ENCODE measurements at places on chromosomes 3 and 15. TPM values are rescaled to one million over a fixed set of nuclear protein-coding genes. Genes with fewer than 3 reads are reported as not detected.

- H3K27me3 ChIP-seq, result no peaks in the 10 kb centered on the region
- H3K4me1 ChIP-seq, result no peaks in the 10 kb centered on the region
- no peak overlapping the region for H3K27ac ChIP-seq
- no peaks in the 10 kb centered on the region for H3K36me3 ChIP-seq
- DNase-seq, result no peak
- H3K4me3 ChIP-seq, result no peak overlapping the region
These were observed 73.4 kb upstream of the TP63 start for GRCh38 chr3:189557824-189558223.

DNA sequence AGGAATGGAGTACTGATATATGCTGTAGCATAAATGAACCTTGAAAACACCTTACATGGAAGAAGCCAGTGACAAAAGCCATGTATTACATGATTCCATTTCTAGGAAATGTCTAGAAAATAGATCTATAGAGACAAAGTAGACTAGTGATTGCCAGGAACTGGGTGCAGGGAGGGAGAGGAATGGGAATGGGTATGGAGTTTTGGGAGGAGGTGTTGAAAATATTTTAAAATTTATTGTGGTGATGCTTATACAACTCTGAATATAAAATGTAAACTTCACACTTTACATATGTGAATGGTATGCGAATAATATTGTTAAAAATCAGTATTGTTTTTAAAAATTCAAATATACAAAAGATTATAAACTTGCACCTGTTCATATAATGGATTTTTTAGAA, 22.5 kb downstream of the ATP1B3 start:
- no peaks in the 10 kb centered on the region for H3K4me1 ChIP-seq
- H3K27ac ChIP-seq, result no peak overlapping the region
- H3K36me3 ChIP-seq, result no peaks in the 10 kb centered on the region
- DNase-seq, result no peak
- no peaks in the 10 kb centered on the region for H3K27me3 ChIP-seq
- H3K4me3 ChIP-seq, result no peak overlapping the region

The LDHAL6B gene
- total RNA-seq, result not detected

DNA sequence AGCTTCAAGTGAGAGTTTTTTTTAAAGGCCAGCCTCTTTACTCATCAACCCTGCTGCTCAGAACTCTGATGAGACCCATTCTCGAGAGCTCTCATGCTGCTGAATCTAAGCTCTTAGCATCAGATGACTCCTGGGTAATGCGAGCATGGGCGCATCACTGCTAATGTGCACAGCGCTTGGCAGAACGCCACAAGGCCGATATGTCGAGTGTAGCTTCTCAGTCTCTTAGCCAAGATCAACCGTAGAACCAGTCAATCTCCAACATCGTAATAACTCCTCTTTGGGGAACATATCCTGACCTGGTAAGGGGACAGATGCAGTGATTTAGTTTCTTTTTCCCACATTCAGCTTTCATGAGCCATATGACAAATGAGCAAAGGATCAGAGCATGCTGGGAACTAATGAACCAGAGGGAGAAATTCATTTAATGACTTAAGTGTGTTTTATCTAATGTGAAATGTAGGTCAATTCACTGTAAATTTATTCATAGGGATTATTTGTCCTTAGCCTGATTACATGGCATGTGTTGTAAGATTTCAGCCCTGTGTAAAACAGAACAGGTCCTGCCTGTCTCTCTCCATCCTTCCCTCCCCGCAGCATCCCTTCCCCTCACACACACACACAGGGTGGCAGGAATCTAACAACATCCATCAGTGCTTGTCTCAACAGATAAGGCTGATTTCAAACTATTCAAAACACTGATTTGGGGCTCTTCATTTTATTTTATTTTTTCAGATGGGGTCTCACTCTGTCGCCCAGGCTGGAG, 195.4 kb upstream of the C2CD4B start:
- H3K4me1 ChIP-seq, result no peaks in the 10 kb centered on the region
- H3K36me3 ChIP-seq, result no peaks in the 10 kb centered on the region
- peak; percentile 62 for DNase-seq
- no peak overlapping the region for H3K4me3 ChIP-seq
- no peaks in the 10 kb centered on the region for H3K27me3 ChIP-seq
- no peak overlapping the region for H3K27ac ChIP-seq

- DNase-seq, result no peak
- H3K27ac ChIP-seq, result no peak overlapping the region
- peak overlapping the region; percentile 12 for H3K4me3 ChIP-seq
- H3K27me3 ChIP-seq, result no peaks in the 10 kb centered on the region
- H3K4me1 ChIP-seq, result no peaks in the 10 kb centered on the region
These were observed 1.9 kb downstream of the BCL2A1 start for GRCh38 chr15:79969146-79969545.

- H3K36me3 ChIP-seq, result no peaks in the 10 kb centered on the region
- H3K27me3 ChIP-seq, result no peaks in the 10 kb centered on the region
- H3K4me3 ChIP-seq, result no peak overlapping the region
- H3K27ac ChIP-seq, result no peak overlapping the region
- DNase-seq, result no peak
- H3K4me1 ChIP-seq, result peaks cover 23% of the 10 kb centered on the region
These were observed 302.2 kb upstream of the NR2E3 start for GRCh38 chr15:71508081-71508682.

The GRAMD2A gene
- not detected for total RNA-seq

The MESP2 gene
- not detected for total RNA-seq

The IL17RE gene
- 11.4 TPM for total RNA-seq

GRCh38 chr3:13461169-13462124, 18.7 kb upstream of the HDAC11 start:
- H3K27me3 ChIP-seq, result no peaks in the 10 kb centered on the region
- H3K27ac ChIP-seq, result no peak overlapping the region
- no peaks in the 10 kb centered on the region for H3K4me1 ChIP-seq
- no peaks in the 10 kb centered on the region for H3K36me3 ChIP-seq

The STRIT1 gene
- total RNA-seq, result not detected

- DNase-seq, result no peak
- no peaks in the 10 kb centered on the region for H3K4me1 ChIP-seq
- H3K27me3 ChIP-seq, result no peaks in the 10 kb centered on the region
- H3K4me3 ChIP-seq, result no peak overlapping the region
- H3K36me3 ChIP-seq, result no peaks in the 10 kb centered on the region
- H3K27ac ChIP-seq, result no peak overlapping the region
These were observed 24.2 kb upstream of the NEO1 start for GRCh38 chr15:73028031-73028430.

DNA sequence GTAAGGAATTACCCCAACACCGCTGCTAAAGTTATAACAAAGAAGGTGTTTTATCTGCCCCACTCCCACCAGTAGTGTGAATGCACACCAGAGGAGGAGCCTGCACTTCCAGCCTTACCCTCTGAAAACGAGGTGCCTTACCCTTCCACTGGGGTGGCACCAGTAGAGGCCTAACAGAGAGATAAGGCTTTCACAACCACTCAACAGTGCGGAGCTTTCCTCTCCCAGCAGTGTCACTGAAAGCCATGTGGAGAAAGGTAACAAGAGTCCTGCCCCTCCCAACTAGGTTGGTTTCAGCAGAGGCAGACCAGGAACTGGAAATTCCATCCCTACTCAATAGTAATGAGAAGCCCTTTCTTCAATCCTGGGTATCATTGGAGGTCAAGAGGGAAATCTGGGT, 539.2 kb downstream of the VGLL3 start:
- no peak overlapping the region for H3K4me3 ChIP-seq
- H3K27ac ChIP-seq, result no peak overlapping the region
- no peaks in the 10 kb centered on the region for H3K27me3 ChIP-seq
- no peaks in the 10 kb centered on the region for H3K4me1 ChIP-seq
- DNase-seq, result no peak

DNA sequence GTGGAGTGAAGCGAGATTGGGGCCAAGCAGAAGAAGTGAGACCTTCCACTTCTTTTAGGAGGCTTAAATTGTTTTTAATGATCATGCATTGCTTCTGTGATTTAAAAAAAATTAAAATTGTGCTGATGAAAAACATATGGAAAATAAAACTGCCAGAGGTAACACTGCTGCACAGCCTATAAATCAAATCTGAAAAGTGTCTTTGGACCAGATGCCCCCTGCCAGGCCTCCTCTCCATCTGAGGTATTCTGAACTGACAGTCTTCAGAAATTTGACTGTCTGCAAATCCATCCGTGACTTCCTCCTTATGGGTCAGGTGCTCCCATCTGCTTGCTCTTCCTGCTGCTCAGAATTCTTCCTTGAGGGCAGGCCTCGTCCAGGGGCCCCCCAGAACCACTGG, 108.5 kb upstream of the NR2E3 start:
- H3K4me3 ChIP-seq, result no peak overlapping the region
- no peak overlapping the region for H3K27ac ChIP-seq
- peaks cover 16% of the 10 kb centered on the region for H3K4me1 ChIP-seq
- no peak for DNase-seq
- no peaks in the 10 kb centered on the region for H3K36me3 ChIP-seq

GRCh38 chr3:39414421-39414907, 7.9 kb downstream of the RPSA start:
- H3K27ac ChIP-seq, result no peak overlapping the region
- DNase-seq, result no peak
- no peak overlapping the region for H3K4me3 ChIP-seq
- peaks cover 30% of the 10 kb centered on the region for H3K4me1 ChIP-seq
- H3K36me3 ChIP-seq, result peaks cover 52% of the 10 kb centered on the region

The GNAT1 gene
- not detected for total RNA-seq

DNA sequence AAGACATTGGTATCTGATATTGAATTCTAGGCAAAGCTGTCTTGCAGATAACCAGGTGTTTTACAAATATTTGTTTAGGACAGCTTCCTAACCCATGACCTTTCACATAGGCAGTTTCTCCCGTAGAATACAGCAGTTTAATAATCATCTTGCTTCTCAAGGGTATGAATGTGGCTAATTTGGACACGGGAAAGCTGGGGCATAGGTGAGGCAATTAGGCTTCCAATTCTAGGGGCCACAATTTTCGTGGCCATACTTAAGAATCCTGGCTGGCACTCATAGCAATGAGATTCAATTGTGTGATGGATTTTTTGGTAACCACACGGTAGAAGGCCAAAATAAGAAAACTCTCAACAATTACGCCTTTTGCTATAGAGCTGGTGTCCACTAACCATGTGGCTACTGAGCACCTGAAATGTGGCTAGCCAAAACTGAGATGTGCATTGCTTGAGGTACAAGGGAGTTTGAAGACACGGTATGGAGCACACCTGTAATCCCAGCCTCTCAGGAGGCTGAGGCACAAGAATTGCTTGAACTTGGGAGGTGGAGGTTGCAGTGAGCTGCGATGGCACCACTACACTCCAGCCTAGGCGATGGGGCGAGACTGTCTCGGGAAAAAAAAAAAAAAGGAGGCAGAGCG, 34.4 kb downstream of the TFRC start:
- peaks cover 27% of the 10 kb centered on the region for H3K36me3 ChIP-seq
- no peak for DNase-seq
- H3K4me3 ChIP-seq, result no peak overlapping the region
- no peak overlapping the region for H3K27ac ChIP-seq
- H3K4me1 ChIP-seq, result peaks cover 6% of the 10 kb centered on the region
- H3K27me3 ChIP-seq, result no peaks in the 10 kb centered on the region

GRCh38 chr3:148970271-148970670, 21.1 kb upstream of the GYG1 start:
- H3K36me3 ChIP-seq, result no peaks in the 10 kb centered on the region
- no peaks in the 10 kb centered on the region for H3K4me1 ChIP-seq
- no peak overlapping the region for H3K4me3 ChIP-seq
- no peaks in the 10 kb centered on the region for H3K27me3 ChIP-seq
- DNase-seq, result no peak

GRCh38 chr3:127534564-127534963, 56.0 kb downstream of the TPRA1 start:
- H3K4me3 ChIP-seq, result no peak overlapping the region
- H3K27ac ChIP-seq, result no peak overlapping the region
- H3K36me3 ChIP-seq, result no peaks in the 10 kb centered on the region
- DNase-seq, result no peak
- H3K27me3 ChIP-seq, result no peaks in the 10 kb centered on the region
- H3K4me1 ChIP-seq, result no peaks in the 10 kb centered on the region

DNA sequence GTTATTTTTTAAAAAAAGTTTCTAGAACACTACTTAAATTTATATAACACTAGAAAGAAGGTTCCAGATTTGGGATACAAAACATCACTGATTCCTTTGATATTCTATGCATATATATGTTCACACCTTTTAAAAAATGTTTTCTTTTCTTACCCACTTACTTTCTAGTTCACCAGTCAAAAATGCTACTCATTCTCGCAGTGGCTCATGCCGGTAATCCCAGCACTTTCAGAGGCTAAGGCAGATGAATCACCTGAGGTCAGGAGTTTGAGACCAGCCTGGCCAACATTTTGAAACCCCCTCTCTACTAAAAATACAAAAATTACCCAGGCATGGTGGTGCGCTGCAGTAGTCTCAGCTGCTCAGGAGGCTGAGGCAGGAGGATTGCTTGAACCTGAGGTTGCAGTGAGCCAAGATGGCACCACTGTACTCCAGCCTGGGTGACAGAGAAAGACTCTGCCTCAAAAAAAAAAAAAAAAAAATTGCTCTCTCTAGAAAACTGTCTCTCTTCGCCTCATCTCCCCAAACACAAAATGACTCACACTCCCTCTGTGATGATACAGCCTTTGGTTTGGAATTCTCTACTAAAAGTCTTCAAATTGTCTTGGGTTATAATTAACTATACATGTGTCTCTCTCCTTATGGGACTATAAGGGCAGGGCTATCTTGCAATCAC, 52.6 kb upstream of the TGFBR2 start:
- no peak for DNase-seq
- no peak overlapping the region for H3K27ac ChIP-seq
- no peaks in the 10 kb centered on the region for H3K27me3 ChIP-seq
- H3K4me1 ChIP-seq, result no peaks in the 10 kb centered on the region
- H3K36me3 ChIP-seq, result no peaks in the 10 kb centered on the region

The CLDN16 gene
- total RNA-seq, result not detected

- no peak overlapping the region for H3K4me3 ChIP-seq
- H3K27me3 ChIP-seq, result no peaks in the 10 kb centered on the region
- no peak overlapping the region for H3K27ac ChIP-seq
- no peak for DNase-seq
These were observed 41.1 kb downstream of the LIMD1 start for GRCh38 chr3:45635475-45636256.

The FSTL1 gene
- 117 TPM for total RNA-seq

DNA sequence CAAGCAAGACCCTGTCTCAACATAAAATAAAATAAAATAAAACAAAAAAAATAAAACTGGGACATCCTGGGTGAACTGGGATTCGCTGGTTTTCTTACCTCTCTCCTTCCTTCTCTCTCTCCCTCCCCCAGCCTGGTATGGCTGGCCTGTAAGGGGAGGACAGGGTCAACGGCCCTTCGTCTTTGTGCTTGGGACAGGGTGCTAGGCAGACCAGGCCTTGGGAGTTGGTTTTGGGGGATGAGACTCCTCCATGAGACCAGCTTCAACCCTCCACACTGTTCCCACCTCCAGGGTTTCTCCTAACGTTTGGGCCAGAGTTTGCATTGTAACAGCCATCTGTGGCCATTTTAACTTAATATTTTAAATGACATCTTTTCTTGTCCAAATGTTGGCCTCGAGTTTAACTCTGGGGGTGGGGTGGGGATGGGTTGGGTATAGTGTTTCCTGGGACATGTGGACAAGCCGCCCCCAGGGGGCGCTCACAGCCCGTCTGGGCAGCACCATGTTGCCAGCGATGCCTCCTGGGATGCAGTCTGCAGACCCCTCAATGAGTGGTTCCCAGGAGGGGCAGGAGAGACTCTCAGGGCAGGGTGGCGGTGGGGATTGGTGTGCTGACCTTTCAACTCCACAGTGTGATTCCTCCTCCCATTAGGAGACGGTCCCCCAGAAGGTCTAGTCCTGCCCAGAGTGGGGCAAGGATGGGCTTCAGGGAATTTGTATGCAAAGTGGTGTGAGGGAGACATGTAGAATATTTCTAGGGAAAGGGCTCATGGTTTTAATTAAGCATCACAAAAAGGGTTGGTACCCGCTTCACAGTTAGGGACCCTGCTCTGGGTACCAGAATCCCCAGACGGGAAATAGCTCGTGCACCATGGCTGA, 37.7 kb upstream of the LCTL start:
- no peaks in the 10 kb centered on the region for H3K4me1 ChIP-seq
- no peak overlapping the region for H3K4me3 ChIP-seq
- H3K36me3 ChIP-seq, result no peaks in the 10 kb centered on the region
- no peak overlapping the region for H3K27ac ChIP-seq
- DNase-seq, result peak; percentile 71

The SHC4 gene
- not detected for total RNA-seq

Measured in stomach (tissue), 19 donors.